Sigmoid colon (tissue), 7 donors: ENCODE measurements at places on chromosomes 6 and 20. TPM values are rescaled to one million over a fixed set of nuclear protein-coding genes. Genes with fewer than 3 reads are reported as not detected.

Gene CD93
- polyA plus RNA-seq, result 10.6 TPM

Gene ABT1
- 12.6 TPM for polyA plus RNA-seq

- H3K36me3 ChIP-seq, result no peaks in the 10 kb centered on the region
- no peaks in the 10 kb centered on the region for H3K4me1 ChIP-seq
- H3K27me3 ChIP-seq, result no peaks in the 10 kb centered on the region
- H3K27ac ChIP-seq, result no peak overlapping the region
- no peak overlapping the region for H3K4me3 ChIP-seq
- no peak for DNase-seq
Observed at GRCh38 chr6:161798844-161799394, 525.1 kb upstream of the AGPAT4 start.

- DNase-seq, result no peak
- H3K4me3 ChIP-seq, result no peak overlapping the region
- no peaks in the 10 kb centered on the region for H3K4me1 ChIP-seq
- peaks cover under 1% of the 10 kb centered on the region for H3K27me3 ChIP-seq
Observed at GRCh38 chr20:62429455-62430310, 2.3 kb upstream of the RBBP8NL start.

DNA sequence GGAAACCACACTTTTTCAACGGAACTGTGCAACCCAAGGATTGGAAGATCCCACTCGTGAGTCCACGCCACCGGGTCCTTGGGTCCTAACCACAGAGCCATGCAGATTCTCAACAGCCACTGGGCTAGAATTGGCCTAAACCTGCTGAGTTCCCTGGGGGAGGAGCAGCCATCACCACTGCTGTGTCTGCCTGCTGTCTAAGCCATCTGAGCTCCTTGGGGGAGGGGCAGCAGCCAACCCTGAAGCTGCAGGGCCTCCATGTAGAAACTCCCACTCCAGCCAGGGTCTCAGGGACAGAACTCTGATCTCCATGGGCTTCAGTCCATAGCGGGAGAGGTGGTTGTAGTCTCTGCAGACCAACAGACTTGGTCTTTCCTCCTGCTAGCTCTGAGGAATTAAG lies 154.6 kb upstream of the VGLL2 start:
- no peak overlapping the region for H3K27ac ChIP-seq
- H3K4me1 ChIP-seq, result no peaks in the 10 kb centered on the region
- H3K27me3 ChIP-seq, result no peaks in the 10 kb centered on the region
- H3K4me3 ChIP-seq, result no peak overlapping the region

GRCh38 chr6:46366190-46366900 lies 124.9 kb downstream of the RCAN2 start:
- H3K4me1 ChIP-seq, result no peaks in the 10 kb centered on the region
- H3K36me3 ChIP-seq, result no peaks in the 10 kb centered on the region
- no peak overlapping the region for H3K27ac ChIP-seq
- DNase-seq, result no peak
- no peaks in the 10 kb centered on the region for H3K27me3 ChIP-seq
